Liver (tissue), 10 donors: ENCODE measurements at places on chromosomes 16 and 17.

DNA sequence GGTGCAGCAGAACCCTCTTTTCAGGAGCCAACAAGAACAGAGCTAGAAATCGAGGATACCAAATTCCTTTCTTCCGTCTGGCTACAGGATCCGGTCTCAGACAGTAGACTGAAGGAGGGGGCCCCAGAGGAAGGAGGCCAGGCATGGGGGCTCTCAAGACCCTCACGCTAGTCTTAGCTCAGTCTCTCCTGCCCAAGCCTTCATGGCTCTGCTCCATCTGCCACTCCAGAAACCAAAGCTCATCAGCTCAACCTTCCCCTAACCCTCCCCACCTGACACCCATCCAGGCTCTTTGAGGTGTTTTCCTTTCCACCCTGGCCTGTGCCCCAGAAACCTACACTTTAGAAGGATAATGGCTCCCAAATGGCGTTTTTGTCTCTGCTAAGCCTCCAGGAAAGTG lies 6.2 kb upstream of the TMEM92 start:
- DNase-seq, result no peak

- DNase-seq, result no peak
These were observed 14.4 kb upstream of the ATP2A3 start for GRCh38 chr17:3978421-3979289.

- DNase-seq, result no peak
These were observed 35.9 kb downstream of the ABCA10 start for GRCh38 chr17:69192754-69193153.

GRCh38 chr17:50534222-50534978 lies 1.9 kb downstream of the EPN3 start:
- DNase-seq, result no peak

GRCh38 chr17:17025621-17026020 lies 16.6 kb upstream of the MPRIP start:
- DNase-seq, result no peak

GRCh38 chr17:40086150-40087044 lies 14.0 kb downstream of the NR1D1 start:
- DNase-seq, result peak; percentile 73

DNA sequence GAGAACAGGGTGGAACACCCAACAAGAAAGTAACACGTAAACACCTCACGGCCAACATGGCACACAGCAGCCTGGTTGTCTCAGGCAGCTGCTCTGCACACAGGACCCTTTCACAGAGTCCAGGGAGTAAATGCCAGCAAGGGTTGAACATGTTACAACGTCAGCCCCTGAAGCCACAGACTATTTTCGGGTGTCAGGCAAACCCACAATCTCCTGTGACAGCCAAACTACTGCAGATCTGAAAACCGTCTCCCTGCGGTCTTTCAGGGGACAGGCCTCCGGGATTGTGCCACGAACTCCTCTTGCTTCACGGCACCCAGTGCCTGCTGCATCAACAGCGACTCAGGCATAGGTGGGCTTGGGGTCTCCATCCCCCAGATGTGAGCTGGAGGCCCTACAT lies 127.7 kb downstream of the XYLT1 start:
- DNase-seq, result no peak

- DNase-seq, result no peak
These were observed 10.7 kb upstream of the CIITA start for GRCh38 chr16:10865991-10866966.

DNA sequence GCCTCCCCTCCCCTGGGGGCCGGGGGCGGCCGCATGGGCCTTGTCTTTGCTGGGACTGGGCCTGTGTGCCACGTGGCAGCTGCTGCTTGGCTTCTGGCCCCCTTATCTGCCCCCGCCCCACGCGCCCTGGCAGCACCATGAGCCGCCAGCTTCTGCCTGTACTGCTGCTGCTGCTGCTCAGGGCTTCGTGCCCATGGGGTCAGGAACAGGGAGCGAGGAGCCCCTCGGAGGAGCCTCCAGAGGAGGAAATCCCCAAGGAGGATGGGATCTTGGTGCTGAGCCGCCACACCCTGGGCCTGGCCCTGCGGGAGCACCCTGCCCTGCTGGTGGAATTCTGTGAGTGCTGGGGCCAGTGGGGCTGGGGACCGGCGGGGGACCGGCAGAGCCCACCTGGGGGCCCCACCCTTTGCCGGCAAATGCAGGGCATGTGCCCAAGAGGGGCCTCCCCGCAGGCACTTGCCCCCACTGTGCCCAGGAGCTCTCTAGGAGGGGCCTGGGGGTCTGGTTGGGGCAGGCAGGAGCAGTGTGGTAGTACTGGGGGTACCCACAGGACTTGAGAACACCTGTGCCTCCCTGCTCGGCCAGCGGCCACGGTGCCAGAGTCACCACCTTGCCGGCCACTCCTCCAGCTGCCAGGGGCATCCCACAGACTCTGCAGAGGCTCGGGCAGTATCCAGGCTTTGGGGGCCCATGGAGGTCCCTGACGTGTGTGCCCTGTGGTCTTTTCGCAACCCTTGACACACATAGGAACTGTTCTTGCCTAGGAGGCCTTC lies at the start of gene PDIA2:
Gene PDIA2 (plus strand): TSS at position 132 of the 773 bp plus-strand sequence. CDS start 6 bp downstream, at position 138.
- DNase-seq, result no peak

DNA sequence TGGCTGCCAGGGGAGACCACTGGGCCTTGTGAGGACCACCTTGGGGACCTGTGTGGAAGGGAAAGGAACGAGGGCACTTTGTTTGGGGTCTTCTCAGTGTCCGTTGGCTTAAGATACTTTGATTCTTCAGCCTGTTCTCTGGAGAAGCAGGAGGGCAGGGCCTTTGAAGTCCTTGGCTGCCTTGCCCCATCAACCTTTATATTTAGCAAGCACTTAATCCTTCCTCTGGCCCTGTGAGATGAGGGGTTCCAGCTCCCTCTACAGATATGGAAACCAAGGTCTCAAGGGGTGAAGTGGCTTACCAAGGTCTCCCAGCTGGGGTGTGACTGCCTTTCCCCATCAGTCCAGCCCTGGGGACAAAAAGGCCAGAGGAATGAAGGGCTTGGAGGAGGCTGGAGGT lies 28.5 kb downstream of the TTYH2 start:
- no peak for DNase-seq

- peak; percentile 99 for DNase-seq
These were observed at the start of gene NEK8 for GRCh38 chr17:28728364-28729200. TSS of gene NEK8 (plus strand) at chr17:28728788. CDS start at chr17:28728814, 26 bp downstream.

GRCh38 chr17:78432226-78433012 lies 54.0 kb downstream of the PGS1 start:
- no peak for DNase-seq

GRCh38 chr16:75104836-75105235 lies 11.7 kb downstream of the LDHD start:
- DNase-seq, result no peak

GRCh38 chr17:38455288-38455915 lies 27.1 kb downstream of the ARHGAP23 start:
- no peak for DNase-seq

DNA sequence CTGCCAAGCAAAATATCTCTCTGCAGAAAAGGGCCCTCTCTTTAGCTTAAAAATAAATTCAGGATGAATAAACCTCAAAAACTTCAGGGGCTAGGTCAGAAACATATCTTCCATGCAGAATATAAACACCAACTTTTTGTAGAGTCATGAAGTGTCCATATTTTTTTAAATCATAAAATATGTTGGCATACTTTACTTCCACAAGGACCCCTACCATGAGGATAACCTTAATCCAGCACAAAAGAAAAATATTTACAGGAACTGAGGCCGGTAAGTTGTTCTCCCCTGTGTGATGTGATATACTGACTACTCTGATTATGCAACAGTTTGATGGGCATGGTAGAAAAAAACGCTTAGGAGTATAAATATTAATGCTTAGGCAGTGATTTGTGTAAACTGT lies 264.8 kb upstream of the CDH11 start:
- no peak for DNase-seq

- DNase-seq, result no peak
These were observed 507.0 kb downstream of the MAF start for GRCh38 chr16:79093554-79093967.

GRCh38 chr17:4728124-4728523 lies 3.1 kb upstream of the MED11 start:
- DNase-seq, result no peak

DNA sequence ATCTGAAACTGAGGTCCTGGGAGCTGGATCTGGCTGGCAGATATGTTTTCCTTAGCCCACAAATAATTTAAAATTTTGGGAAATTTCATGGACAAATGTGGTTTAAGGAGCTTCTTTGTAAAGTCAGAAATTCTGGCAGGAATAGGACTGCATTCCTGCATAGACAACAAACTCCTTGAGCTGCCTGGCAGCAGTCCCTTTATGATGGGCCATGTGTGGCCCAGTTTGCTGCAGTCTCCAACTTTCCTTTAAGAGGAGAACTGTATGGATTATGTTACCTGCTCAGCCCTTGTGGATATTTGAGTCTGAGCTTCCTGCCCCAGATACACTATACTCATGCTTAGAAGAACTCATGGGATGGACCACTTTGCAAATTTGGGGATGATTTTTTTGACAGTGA lies 48.5 kb upstream of the HS3ST2 start:
- no peak for DNase-seq

DNA sequence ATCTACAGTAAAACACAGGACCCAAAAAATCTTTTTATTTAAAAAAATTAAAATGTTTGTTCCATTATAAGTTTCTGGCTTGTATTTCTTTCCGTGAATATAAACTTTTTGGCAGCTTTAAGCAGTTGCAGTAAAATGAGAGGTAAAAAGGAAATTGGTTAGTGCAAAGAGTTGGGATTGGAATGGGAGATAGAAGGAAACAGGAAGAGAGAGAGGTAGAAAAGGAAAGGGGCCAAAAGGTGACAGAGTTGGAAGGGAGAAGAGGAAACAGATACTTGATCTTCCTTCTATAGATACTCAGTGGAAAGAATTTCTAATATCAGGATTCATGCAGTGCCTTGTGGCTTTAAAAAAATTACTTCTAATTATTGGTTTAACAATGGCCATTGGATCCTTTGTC lies 63.5 kb downstream of the NQO1 start:
- no peak for DNase-seq

DNA sequence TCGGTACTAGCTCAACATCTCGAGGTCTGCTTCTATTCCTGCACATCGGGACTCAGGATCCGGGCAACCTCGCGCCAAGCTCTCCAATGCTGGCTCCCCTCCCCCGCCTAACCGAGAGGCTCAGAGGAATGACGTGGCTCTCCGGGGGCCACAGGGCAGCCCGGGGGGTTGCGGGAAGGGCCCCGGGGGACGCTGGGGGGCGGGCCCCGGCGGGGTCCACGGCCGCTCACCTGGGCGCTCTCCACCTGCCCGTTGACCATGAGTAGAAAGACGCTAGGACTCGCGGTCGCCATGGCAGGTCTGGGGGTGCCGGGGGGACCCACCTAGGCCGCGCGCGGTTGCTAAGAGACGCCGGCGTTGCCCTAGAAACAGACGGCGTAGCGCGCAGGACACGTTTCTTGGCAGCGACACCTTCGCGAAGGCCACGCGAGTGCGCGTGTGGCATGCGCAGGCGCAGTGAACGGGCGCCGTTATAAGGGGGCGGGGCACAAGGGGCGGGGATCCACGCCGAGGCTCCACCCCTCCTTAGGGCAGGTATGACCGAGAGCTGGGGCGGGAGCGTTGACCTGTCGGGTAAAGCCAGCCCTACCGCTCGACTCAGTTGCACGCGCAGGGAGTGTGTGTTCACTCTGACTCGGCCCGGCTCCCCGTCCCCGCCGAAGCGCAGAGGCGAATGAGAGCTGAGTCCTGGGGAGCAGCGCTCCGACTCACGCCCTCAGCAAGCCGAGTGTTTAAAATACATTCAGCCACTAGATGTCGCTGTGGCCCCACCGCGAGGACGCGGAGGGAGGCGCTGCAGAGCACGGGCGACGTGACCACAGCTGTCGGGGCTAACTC lies at the start of gene B9D1:
Gene B9D1 (minus strand): TSS at position 447 of the 837 bp plus-strand sequence. CDS start 154 bp downstream, at position 293.
- DNase-seq, result peak; percentile 98

- no peak for DNase-seq
These were observed 232.1 kb upstream of the CACNG5 start for GRCh38 chr17:66602659-66603384.

DNA sequence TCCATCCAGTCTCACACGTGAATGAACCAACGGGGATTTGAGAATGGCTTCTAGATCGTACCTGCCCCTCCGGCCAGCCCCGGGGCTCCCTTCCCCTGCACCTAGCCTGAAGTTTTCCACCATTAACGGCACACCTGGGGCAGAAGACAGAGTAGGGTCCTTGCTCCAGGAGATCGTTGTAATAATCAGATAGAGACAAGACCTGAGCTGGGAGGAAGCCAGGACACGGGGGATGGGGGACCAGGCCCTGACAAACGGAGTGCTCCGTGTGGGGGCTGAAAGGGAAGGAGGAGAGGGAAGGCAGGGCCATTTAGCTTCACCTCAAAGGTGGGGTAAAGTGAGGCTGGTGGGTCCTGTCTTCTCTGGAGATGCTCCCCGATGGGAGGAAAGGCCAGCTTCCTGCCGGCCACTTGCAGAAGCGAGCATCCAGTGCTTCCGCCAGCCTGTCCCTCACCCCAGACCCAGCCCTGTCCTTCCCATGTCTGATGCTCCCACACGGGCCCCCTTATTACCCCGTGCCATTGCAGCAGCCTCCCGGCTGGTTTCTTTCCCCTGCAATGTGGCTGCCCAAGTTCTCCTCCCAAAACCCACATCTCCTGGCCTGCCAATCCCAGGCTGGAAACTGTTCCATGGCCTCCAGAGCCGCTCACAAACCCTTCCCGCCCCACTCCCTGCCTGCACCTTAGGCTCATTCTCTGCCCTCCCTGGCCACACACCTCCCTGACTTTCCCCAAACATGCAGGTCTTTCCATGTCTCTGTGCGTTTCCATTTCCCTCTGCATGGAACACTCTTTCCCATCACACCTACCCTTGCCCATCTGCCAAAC lies 79.3 kb downstream of the MRC2 start:
- no peak for DNase-seq

DNA sequence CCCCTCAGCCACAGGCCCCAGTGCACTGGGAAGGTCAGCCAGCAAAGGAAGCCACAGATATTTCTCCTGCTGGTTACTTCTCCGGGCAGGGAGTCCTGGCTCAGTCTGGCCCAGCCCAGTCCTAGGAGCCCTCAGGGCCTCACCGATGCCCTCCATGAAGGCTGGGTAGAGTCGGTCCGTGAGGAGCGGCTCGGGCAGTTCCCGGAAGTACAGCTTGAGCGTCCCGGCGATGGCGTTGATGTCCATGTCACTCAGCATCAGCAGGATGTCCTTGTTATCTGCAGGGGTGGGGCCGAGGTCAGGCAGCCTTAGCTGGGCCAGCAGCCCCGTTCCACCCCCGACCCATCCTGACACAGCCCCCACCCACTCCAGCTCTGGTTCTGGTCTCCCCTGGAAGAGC lies 13.7 kb downstream of the TIMM22 start:
- no peak for DNase-seq

- DNase-seq, result no peak
These were observed 22.3 kb downstream of the ERN1 start for GRCh38 chr17:64107500-64108236.

GRCh38 chr17:63035695-63036094 lies 69.7 kb downstream of the TANC2 start:
- DNase-seq, result no peak

GRCh38 chr16:6749698-6750097 lies 582.9 kb upstream of the RBFOX1 start:
- no peak for DNase-seq
